ENCODE measurements at places on chromosomes 2 and 18.

- DNase-seq, result no peak
These were observed 106.9 kb downstream of the COL4A4 start for GRCh38 chr2:227057060-227057459.

DNA sequence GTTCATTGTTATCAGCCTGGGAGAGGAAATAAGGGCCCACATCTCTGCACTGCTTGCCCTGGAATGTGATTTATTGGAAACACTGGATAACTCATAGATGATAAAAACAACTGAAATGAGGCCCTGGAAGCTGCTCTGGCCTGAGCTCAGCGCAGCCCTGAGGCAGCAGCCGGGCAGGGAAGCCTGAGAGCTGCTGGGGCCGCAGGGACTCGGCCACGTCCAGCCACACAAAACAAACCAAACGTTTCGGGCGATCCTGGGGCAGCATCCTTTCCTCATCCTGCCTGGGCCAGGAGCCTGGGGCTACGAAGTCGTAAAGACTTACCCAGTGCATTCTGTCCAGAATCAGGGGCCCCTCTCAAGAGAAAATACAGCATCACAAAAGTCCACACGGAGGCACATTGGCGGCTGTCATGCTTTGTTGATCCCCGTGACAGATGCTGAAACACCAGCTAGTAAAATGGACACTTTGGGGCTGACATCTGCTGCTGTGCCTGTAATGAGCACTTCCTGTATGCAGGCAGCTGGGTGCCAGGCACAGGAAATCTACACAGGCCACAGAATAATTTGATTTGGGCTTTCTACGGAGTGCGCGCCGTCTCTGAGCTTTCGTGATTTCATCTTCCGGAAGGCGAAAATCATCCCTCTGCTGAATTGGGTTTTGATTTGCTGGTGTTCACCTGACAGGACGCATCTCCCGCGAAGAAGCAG lies 250.6 kb downstream of the EIPR1 start:
- peak; percentile 66 for DNase-seq

DNA sequence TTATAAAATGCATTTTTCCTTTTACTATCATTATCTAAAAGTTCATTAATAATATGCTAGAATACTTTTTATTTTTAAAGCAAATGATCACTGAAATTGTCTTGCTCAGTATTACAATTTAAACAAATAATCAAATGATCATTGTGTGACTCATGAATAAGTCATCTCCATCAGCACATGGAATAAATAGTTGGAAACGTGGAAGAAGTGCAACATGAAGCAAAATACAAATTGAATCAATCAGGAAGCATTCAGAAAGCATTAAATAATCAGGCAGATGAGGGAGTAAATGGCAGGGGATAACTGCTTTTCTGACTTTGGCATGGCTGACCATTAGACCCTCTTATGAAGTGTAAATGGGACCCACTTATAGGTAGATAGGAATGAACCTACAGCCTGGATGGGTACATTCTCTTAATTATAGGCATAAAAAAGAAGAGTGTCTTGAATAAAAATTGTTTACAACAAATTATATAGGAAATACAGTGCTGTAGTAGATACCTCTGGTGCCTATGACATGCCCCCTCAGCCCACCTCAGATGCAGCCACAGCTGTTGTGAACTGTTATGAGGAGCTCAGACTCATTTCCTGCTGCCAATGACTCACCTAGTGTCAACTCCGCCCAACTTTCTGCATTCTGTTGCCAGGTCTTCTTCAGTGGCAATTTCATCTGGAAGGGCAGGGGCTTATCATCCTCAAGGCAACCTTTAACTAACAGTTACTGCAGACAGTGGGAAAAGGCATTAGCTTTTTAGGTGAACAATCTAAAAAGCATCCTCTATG lies 936.0 kb downstream of the TRIB2 start:
- DNase-seq, result no peak

GRCh38 chr2:66895206-66895605 lies 460.3 kb downstream of the MEIS1 start:
- DNase-seq, result no peak

GRCh38 chr2:128543646-128544045 lies 225.0 kb upstream of the HS6ST1 start:
- no peak for DNase-seq
